Frontal cortex (tissue), 4 donors: ENCODE measurements at places on chromosomes 4 and X. TPM values are rescaled to one million over a fixed set of nuclear protein-coding genes. Genes with fewer than 3 reads are reported as not detected.

GRCh38 chr4:88489100-88489761, 32.3 kb downstream of the HERC5 start:
- no peak for DNase-seq

- no peak for DNase-seq
These were observed 21.3 kb downstream of the FGF2 start for GRCh38 chr4:122847931-122848330.

- no peak for DNase-seq
These were observed 8.7 kb upstream of the PJA1 start for GRCh38 chrX:69173906-69174305.

- no peak for DNase-seq
These were observed 210.6 kb upstream of the DKK2 start for GRCh38 chr4:107246761-107247160.

GRCh38 chr4:98521486-98521885, 136.9 kb downstream of the TSPAN5 start:
- no peak for DNase-seq

- DNase-seq = no peak
These were observed 204.2 kb upstream of the CASK start for GRCh38 chrX:42127563-42127962.

GRCh38 chrX:140918398-140919038, 83.9 kb upstream of the SPANXB1 start:
- peak; percentile 1 for DNase-seq

The PDE6B gene
- 2.0 TPM for total RNA-seq

DNA sequence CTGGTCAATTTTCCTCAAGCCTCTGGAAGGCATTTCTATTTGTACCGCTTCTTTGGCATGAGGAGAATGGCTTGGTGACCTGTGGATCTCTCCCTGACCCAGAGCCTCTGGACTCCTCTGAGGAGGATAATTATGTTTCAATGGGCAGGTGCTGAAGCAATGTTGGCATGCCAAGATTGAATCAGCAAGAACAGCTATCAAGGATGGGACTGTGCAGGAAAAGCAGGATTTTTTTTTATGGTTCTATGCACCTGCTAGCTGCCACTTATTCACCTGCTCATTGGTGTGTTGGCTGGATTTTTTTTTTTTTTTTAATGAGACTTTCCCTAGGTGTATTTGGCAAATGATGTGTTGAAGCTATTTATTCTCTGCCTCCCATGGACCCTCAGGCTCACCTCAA, 821.2 kb downstream of the RPA4 start:
- DNase-seq = no peak

The BTC gene
- not detected for total RNA-seq

DNA sequence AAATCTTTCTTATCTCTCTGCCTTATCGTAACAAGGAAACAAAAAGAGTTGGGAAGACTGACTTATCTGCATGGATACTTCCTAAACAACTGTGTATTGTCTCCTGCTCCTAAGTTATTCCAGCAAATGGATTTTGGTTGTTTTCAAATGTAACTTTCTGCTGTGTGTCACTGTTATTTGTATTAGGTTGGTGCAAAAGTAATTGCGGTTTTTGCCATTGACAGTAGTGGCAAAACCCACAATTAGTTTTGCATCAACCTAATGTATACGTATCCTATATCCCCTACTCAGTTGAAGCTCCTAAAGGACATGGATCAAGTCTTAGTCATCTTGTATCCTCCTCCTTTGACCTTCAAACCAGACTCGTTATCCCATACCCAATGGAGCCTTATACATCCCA, 263.4 kb upstream of the GPR101 start:
- no peak for DNase-seq

The ZCCHC18 gene
- 10.2 TPM for total RNA-seq

GRCh38 chr4:2352729-2353221, 65.7 kb downstream of the ZFYVE28 start:
- no peak for DNase-seq

DNA sequence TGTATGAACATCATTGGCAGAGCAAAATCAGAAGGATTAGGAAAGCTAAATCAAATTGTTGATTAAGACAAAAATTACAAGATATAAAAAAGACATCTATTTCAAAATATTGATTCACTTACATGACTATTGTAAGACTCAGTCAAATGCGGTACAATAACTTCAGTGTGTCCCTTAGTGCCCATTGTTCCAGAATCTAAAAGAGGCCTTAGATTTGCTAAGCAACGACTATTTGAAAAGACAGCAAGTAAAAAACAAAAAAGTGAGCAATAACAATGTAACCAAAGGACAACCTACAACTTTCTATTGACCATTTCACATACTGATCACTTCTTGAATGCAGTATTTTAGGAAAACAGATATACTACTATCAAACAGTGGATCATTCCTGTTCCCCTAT, 65.6 kb downstream of the UBA6 start:
- no peak for DNase-seq

The SMPX gene
- total RNA-seq = not detected

DNA sequence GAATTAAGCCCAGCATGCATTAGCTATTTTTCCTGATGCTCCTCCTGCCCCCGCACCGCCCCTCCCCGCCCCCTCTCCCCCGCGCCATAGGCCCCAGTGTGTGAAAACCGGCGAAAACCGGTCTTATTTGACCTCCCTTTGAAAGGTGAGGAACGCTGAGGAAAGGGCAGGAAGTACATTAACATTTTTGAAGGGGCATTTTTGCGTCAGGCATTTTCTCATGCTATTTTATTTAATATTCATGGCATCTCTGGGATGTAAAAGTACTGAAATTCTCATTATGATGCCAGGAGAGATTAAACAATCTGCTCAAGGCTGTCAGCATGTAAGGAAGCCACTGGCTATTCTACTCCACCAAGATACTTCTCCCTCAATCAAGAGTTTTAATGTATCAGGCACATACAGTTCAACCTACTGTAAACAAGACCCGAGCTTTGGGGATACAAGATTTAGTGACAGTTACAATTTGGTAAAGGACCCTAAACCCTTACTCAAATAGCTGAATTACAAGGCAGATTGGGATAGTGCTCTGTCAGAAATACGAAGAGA, 1.2 kb upstream of the NMU start:
- no peak for DNase-seq

DNA sequence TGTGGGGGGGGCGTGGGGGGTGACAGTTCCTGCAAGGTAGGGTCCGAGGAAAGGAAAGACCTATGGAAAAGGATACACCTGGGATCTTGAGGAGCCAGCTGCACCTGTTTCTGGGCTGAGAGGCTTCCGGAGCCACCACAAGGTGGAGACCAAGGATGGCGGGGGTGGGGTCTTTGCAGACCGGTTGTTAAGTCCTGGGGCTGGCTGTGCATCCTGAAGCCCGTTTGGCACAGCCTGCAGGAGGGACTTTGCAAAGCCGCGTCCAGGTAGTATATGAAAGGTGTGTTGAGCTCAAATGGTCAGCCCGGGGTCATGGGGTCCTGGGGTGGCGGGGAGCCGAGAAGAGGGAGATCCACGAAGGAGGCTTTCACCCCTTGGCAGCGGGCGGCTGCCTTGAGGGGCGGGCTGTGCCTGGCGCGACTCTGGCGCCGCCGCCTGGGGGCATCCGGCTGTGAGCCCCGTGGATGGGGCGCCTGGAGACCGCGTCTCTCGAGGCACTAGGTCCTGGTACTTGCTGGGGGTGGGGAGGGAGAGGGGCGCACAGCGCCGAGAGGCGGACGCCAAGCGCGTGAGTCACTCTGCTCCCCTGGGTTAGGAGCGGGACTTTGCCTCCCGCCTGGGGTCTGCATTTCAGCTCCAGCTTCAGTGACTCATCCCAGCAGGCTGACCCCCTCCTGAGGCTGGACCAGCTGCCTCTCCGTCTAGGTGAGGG, 58.2 kb upstream of the DYNLT3 start:
- DNase-seq = no peak

The SLC6A8 gene
- 12.2 TPM for total RNA-seq

The CHIC1 gene
- 17.5 TPM for total RNA-seq

GRCh38 chr4:155079871-155080270, 128.6 kb upstream of the NPY2R start:
- DNase-seq = no peak

DNA sequence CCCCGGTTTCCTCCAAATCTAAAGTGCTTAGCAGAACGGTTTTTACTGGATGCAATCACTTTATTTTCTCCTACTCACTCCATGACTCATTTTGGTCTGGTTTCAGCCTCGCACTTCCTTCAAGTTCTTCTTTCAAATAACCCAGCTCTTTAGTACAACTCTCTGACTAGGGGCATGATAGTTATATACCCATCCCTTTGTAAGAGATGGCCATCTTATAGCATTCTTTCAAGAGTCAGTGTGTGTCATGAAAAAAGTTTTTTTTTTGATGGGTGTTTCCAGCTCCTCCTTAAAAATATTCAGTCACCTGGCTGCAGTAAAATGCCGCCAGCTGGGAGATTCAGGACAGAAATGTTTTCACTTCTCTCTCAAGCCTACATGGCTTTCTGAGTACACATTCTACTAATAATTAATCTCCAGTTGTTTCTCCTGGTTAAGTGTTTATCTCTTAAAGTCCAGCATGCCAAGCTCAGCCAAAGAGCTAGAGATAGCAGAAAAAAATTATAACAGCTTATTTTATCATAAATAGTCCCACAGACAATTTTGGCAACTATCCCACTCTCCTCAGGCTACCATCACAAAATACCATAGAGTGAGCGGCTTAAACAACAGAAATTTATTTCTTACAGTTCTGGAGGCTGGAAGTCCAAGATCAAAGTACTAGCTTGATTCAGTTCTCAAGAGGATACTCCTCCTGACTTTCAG, 139.3 kb downstream of the GASK1B start:
- DNase-seq = no peak

The TAF9B gene
- 46.1 TPM for total RNA-seq

GRCh38 chr4:19329077-19329476, 922.6 kb upstream of the SLIT2 start:
- no peak for DNase-seq

- no peak for DNase-seq
These were observed 350.3 kb downstream of the ZIC3 start for GRCh38 chrX:137916090-137916746.

DNA sequence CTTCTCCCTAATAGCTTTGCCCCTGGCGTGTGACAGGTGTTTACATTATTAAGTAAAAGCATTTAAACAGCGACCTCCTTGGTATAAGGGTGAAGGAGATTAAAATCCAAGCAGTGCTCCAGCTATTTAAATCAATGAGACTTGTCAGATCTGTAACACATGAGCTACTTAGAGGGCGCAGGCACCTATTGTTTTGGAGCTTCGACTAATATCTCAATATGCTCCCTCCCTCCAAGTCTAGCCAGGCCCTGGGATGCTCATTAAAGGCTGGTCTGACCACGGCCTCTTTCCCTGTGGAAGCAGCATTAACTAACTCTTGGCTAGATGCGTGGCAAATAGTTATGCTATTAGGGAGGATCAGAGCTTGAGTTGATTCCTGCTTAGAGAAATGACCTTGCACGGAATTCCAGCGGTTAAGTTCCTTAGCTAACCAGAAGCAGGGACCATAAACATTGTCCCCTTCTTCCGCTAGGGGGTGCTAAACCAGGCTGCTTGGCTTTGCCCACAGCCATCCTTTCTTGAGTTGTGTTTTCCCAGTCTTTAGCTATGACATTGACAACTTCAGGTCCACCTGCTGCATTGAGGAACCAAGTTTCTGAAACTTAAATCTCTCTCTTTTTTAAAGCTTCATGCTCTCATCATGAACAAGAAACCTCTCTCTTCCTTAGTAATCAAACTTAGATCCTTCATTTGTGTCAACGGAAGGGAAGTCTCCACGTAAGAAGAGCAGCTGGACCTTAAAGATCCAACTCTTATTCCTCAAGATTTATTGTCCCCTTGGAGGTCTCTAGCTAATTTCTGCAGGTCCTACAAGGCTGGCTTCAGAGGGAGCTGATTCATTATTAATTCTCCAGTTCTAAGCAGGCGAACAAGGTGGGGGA, 80.7 kb upstream of the IGFBP7 start:
- no peak for DNase-seq

The XAGE3 gene
- not detected for total RNA-seq

DNA sequence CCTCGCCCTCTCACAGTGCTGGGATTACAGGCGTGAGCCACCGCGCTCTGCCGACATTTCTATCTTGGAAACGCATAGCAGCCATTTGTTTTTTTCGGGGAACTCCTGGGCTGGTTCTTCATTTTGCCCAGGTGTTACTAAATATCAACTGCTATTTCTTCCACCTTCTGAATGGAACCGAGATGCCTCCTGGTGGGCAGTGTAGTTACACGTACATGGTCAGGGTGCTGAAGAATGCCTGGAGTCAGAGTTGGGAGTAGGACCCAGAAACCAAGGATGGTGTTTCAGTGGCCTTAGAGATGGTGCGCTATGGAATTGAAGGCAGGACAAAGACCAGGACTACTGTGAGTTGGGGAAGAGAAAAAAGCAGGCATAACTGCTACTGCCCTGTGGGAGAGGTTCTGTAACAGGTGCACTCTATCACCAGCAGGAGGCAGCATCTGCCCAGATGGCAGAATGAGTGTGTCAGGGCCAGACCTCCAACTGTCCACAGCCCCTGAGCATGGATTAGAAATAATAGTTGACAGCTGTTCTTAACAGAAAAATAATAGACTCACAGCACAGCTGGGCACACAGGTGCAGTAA, 81.7 kb downstream of the ZC4H2 start:
- DNase-seq = no peak

The MMGT1 gene
- total RNA-seq = 14.3 TPM

The PLXNA3 gene
- total RNA-seq = 14.7 TPM

DNA sequence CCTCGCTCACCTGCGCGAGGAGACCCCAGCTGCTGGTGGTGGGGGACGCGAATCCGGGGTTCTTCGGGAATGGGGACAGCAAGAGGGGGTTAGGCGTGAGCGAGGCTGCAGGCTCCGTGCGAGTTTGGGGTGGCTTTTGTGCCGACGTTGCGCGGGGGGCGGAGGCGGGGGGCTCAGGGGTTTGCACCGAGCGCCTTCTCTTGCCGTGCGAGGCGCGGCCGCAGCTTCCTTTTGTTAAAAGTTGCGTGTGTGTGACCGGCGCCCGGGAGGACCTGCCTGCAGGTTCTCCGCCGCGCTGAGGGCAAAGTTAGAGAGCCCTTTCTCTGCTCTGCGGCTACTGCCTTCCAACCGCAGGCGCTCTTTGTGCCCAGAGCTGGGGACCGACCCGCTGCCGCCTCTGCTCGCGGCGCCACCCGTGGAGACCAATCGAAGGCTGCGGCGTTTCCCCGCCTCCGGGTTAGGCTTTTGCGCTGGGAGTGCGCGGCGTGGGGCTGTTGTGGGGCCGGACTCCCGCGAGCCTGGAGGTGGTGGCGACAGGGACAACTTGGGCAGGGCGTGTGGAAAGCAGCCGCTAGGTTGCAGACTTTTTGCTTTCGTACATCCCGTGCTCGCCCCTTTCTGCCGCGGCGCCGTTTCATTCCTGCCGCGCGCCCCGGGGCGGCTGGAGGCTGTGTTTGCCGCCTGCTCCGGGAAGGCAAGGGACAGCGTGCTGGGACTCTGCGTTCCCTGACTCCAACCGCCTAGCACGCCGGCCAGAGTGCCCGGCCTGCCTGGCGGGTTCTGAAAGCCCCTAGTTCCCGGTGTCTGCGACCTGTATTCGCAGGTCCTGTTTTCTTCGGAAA, 716 bp downstream of the KIT start:
- peak; percentile 65 for DNase-seq
